Stimulated activated CD4-positive, alpha-beta T cell treated with anti-CD3 and anti-CD28 coated beads, TNF-alpha, amount 100 ng/mL, for 4 hours (primary cell): ENCODE measurements at places on chromosomes 16 and 17.

- no peak for DNase-seq
These were observed 2.4 kb downstream of the NECAB2 start for GRCh38 chr16:83970430-83970815.

GRCh38 chr17:787641-788221, 5.6 kb downstream of the MRM3 start:
- no peak for DNase-seq

DNA sequence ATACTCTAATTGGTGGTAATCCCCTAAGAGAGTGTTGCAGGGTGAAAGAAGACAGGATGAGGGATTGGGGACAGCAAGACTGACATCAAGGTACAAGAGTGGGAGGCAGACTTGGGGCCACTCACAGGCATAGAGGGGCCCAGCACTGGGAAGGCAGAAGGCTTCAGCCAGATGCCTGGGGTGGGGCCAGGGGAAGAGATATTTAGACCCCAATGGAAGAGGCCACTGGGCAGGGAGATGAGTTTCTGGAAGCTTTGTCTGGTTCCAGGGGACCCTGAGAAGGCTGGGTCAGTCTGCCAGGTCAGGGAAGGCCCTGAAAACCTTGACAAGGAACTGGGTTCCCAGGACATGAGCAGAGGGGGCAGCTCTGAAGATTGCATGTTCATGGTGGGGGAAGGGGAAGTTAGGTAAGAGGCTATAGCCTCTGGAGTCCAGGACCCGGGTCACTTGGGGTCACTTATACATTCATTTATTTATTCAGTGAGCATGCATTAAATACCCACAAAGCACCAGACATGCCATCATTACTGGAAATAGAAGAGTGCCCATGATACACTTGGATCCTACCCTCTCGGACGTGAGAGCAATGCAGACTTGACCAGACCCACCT, 92.9 kb downstream of the TMEM132E start:
- no peak for DNase-seq

DNA sequence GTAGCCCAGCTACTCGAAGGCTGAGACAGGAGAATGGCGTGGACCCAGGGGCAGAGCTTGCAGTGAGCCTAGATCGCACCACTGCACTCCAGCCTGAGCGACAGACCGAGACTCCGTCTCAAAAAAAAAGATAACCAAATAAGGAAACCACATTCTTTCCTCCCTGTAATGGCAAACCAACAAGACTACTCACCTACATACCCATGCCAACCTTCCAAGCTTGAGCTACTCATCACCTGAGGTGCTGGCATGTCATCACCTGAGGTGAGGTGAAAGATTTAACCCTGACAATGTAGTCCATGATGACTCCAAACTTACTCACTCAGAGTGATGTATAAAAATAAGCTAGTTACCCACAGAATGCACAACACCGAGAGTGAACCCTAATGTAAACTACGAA, 85.2 kb downstream of the SMG6 start:
- no peak for DNase-seq

- no peak for DNase-seq
These were observed 26.0 kb downstream of the DHRS7B start for GRCh38 chr17:21152731-21153130.

GRCh38 chr17:18889658-18890057, 31.7 kb downstream of the PRPSAP2 start:
- DNase-seq: no peak

GRCh38 chr17:49082231-49082630, 50.3 kb upstream of the B4GALNT2 start:
- DNase-seq: no peak

- no peak for DNase-seq
These were observed 212.6 kb upstream of the GSE1 start for GRCh38 chr16:85400305-85401205.
